ENCODE measurements at places on chromosomes 11 and 22.
A peak's percentile ranks its signal among the peaks of the same experiment; 100 is the strongest.

GRCh38 chr11:122046846-122047245 lies 69.2 kb downstream of the BLID start:
- DNase-seq: no peak

DNA sequence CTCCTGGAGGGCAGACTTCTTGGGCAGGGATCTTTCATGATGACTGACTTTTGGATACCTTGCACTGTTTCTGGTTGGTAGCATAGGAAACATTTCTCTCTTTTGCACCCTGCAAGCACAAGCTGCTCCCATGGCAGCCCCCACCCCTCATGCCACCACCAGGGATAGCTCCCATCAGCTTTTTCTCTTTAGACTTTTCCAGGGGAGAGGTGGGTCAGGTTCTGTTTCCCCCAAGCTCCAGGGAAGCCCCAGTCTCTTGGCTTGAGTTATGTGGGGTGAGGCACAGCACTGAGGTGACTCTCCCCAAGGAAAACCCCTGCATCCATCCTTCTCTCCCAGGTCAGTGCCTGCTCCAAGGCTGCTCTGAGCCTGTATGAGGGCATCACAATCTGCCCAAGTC lies 22.5 kb downstream of the LRRC32 start:
- no peak for DNase-seq

DNA sequence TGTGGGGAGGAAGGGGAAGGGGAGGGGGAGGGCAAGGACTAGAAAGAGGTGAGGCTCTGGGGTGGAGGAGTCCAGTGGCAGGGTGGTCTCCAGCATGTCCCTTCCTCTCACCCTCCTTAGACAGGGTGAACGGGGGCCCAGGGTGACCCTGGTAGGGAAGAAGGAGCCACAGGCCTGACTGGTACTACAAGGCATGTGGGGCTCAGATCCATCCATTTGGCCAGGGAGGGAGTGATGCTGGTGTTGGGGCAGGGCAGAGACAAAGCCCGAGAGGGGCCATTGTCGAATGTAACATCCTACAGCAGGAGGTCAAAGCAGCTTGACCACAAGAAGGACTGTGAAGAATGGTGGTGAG lies 69.0 kb upstream of the SHISAL1 start:
- DNase-seq: no peak

DNA sequence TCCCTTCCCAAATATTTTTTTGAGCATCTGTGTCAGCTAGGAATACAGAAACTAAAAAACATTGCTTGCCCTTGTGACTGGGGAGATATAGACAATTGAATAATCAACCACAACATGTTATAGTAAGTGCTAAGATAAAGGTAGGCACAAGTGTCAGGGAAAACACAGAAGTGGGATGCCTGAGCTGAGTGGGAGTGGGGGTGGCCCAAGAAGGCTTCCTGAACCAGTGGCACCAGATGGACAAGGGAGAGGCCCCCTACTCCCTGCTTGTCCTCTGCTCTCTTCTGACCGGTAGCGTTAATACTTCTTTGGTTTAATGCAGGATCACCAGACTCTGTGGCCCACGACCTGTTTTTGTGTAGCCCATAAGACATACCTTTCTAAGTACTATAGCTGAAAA lies 48.8 kb downstream of the PACS1 start:
- no peak for DNase-seq

- DNase-seq: no peak
These were observed 55.1 kb upstream of the INCENP start for GRCh38 chr11:62068730-62069129.

GRCh38 chr11:1969035-1969434 lies 21.9 kb downstream of the MRPL23 start:
- no peak for DNase-seq

GRCh38 chr11:118547132-118547531 lies 16.1 kb downstream of the TMEM25 start:
- DNase-seq: no peak

DNA sequence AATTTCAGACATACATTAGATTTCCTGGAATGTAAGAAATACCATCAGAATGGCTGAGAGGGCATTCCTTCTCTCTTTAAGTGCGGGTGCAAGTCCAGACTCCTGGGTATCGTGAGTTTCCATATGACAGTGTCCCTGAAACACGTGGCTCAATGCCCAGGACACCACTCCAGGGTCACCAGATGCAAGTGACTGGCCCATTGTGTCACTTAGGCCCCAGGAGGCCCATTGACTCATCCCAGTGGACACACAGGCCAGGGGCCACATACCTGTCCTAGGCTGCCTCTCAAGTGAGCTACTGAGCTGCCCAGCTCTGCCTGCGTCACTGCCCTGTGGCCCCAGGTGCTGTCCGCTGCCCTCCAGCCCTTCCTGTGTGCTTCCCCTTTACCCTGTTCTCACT lies 18.5 kb downstream of the FBLN1 start:
- no peak for DNase-seq

DNA sequence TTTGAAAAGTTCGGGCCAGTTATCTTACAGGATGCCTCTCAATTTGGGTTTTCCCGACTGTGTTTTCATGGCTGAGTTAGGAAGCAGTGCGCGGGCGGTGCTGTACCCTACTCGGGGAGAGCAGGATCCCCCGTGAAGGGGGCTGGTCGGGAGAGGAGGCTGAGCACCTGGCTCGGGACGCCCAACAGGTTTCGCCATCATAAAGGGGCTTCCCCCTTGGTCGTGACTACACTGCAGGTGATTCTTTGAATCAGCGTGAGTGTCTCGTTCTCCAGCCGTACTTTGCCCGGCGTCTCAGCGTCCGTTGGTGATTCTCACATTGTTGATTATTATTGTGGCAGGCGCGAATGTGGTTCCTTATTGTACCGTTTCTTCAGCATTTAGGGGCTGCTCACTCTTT lies 46.6 kb downstream of the ST14 start:
- no peak for DNase-seq

GRCh38 chr22:32745251-32745995 lies 56.1 kb upstream of the TIMP3 start:
- DNase-seq: no peak

DNA sequence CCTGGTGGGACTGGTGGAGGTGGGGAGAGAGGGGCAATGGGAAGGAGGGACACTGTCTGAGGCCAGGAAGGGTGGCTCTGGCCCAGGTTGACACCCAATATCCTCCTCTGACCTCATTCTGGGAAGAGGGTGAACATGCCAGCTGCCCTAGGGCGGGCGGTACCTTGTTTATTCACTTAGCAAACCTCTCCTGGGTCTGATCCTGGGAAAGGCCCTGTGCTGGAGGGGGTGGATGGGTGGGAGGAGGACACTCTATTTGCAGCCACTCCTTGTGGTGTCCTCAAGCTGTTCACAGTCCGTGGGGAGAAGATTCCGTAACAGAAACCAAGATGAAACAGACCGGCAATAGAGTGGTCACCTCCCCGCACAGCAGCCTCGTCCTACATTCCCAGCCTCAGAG lies 49.7 kb upstream of the EIF3D start:
- DNase-seq: no peak

DNA sequence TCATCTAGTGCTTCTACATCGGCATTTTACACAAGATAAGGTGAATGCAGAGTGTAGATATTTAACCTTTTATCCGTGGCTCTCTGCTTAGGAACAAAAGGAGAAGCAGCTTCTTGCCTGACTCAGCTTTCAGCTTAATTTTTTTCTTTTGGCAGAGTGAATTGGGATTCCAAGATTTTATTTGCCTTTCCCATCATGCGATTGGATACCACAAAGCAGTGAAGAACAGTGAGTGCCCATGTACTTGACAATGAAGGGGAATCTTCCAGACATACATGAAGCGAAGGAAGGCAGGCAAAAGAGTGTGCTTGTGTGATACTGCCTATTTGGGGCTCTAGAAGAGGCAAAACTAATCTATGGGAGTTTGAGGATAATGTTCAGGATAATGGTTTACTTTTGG lies 17.0 kb upstream of the CHKA start:
- DNase-seq: no peak

- no peak for DNase-seq
These were observed 41.1 kb downstream of the RPL27A start for GRCh38 chr11:8723711-8724110.

GRCh38 chr11:95142431-95142830 lies 52.8 kb downstream of the ENDOD1 start:
- DNase-seq: no peak

DNA sequence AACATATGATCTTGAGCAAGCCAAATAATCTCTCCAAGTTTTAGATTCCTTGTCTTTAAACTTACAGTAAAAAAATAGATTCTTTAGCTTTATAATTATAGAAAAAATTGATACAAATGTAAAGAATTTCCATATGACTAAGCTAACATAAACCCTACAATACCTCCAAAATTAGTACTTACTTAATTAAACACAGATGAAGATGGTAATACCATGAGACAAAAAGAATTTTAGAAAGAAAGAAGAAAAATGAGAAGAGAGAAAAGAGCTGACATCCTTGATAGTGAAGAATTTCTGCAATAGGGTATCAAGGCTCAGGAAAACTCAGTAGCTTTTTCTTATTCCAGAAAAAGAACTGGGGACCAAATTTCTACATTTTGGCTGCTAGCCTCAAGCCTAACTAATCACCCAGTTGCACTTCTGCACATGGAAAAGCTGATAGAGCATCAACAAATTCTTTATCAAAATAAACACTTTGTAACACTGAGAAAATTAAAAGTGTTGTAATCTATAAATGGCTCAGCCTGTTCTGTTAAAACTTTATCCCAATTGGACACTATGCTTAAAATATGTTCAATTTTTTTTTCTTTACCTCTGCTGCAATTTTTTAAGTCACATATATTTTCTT lies 24.7 kb upstream of the SOX6 start:
- DNase-seq: no peak

GRCh38 chr11:44755556-44756523 lies 29.1 kb downstream of the TSPAN18 start:
- no peak for DNase-seq

DNA sequence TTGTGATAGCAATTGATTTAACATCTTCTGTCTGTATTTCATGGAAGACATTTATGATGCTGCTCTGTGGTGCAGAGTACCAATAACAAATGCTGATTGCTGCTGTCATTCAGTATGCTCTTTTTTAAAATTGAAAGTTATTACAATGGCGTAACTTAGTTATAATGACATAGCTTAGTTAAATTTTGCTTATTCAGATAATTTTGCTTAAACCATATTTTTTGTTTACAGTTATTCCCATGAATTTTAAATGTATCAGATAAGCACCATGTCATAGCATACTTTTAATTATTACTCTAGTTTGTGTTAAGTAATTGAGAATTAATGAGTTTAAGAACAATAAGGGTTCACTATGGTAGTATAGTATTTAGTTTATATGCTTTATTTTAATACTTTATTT lies 15.5 kb downstream of the PRMT3 start:
- no peak for DNase-seq

DNA sequence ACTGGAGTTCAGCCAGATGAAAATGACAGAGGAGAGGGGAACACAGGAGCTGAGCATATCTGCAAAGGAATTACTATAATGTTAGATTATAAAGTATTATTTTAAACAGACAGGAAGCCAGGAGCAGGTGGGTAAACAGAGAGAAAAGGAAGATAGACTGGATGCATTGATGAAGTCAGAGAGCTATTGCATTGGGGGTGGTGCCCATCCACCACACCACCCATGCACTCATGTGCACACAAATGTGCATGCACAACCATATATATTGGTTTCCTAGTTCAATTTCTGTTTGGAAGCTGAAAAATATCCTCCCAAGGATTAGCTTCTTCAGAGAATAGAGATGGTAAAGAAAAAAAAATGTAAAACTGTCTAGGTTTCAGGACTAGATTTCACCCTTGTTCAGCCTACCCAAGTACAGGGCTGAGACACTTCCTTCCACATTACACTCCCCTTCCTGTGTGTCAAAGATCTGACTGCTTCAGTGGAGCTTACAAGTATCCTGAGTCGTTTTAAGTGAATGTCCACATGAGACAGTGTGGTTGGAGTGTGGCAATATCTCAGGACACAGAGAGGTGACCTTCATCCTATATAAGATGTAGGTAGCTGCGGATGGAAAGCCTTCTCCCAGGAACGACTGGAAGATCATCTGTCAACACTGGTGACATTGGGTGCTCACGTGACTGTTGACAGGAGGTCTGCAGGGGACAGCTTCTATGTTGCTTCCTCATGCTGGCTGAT lies 12.2 kb upstream of the SMPD1 start:
- DNase-seq: no peak

- no peak for DNase-seq
These were observed 40.5 kb downstream of the DKK3 start for GRCh38 chr11:11967669-11968510.

DNA sequence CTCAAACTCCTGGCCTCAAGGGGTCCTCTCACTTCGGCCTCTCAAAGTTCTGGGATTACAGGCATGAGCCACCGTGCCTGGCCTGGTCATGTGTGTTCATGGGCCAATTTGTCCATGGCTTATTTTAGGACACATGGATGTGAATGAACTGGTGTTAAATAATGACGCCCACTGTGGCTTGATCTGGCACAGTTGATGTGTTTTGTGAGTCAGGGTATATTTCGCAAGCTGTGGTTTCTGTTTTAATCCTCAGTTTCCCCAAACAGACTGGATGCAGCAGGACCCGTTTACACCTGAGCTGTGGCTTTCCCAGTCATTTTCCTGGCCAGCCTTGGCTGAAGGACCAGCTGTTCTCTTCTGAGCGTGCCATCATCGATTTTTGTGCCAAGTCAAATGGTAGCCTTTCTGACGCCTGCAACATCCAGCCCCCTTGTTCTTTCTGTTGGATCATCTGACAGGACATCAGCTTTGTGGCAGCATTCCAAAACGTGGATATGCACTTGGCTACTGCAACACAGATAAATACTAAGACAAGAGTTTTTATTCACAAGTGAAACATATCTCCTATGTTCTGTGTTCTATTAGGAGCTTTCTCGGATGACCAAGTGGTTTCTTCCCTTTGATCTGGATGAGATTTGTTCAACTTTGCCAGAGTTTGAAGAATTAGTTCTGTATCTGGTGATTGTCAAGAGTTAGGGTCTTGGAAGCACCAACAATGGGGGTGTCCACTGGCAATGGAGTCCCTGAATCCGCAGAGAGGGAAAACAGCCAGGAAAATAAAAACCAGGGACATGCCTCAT lies 40.0 kb upstream of the SEPTIN5 start:
- no peak for DNase-seq

DNA sequence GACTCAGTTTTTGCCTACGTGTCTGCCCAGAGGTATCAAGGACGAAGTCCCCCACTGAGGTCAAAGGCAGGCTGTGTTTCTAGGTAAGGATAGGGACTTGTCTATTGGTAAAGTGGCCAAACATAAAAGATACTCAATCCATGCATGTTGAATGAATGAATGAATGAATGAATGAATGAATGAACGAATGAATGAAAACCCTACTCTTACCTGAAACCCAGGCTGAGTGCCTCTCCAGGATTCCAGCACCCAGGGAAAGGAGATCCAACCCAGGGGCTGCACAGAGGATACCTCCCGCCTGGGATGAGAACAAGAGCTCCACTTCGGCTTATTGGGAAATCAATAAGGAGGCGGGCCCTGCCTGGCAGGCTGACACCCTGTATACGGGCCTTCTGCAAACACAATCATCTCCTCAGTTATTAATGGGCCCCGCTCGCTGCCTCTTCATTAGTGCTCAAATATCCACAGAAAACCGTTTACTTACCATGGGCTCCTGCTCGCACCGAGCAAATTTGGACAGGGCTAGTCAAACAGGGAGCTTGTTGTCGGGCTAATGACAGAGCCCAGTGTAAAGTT lies 177.4 kb downstream of the BUD13 start:
- DNase-seq: peak; percentile 84

Data from NCI-H345 (cell line).